Inflammatory macrophage (primary cell): ENCODE measurements at places on chromosomes 3 and 15.

DNA sequence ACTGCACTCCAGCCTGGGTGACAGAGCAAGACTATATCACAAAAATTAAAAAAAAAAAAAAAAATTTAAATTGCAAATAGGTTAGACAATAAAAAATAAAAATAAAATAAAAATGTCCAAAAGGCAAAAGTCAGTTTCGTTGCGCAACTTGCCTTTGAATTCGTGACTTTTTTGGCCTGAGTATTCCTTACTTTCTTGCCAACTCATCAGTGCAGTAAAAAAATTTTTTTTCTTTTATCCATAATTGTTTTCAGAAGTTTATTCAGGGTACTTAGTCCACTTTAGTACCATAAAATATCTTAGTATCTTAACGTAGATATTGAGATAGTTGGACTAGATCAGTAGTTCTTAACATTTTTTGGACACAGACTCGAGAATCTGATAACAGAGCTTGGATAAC, 22.4 kb upstream of the CILP start:
- DNase-seq = no peak

GRCh38 chr3:8712045-8712907, 21.3 kb upstream of the CAV3 start:
- DNase-seq = no peak

- no peak for DNase-seq
These were observed 51.0 kb downstream of the MME start for GRCh38 chr3:155131104-155131503.

DNA sequence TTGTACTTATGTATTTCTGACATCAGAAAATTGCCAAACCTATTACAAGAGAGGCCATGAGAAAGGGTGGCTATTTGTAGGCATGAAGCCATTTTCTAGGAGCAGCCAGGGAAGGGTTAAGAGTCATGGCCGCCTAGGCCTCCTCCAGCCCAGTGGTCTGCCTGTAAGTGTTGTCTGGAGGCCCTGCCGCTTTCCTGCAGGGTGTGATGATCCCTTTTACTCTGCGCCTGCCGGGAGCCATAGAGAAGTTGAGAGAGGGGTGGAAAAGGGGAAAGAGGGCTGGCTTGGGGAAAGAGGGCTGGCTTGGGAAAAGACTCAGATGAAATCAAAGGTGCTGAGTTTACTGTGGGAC, 29.1 kb upstream of the KCTD6 start:
- no peak for DNase-seq

- DNase-seq = no peak
These were observed 92.8 kb downstream of the ZBBX start for GRCh38 chr3:167287308-167287707.

- DNase-seq = no peak
These were observed 92.1 kb upstream of the ICE2 start for GRCh38 chr15:60571008-60571420.

DNA sequence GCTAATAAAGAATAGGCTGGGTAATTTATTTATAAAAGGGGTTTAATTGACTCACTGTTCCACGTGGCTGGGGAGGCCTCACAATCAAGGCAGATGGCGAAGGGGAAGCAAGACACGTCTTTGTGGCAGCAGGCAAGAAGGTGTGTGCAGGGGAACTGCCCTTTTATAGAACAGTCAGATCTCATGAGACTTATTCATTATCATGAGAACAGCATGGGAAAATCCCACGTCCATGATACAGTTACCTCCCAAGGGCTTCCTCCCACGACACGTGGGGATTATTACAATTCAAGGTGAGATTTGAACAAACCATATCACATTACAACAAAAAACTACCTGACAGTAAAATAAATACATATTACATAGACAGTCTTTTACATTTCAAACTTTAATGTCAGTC, 414.9 kb downstream of the NAALADL2 start:
- DNase-seq = no peak

GRCh38 chr15:66115568-66116206, 137.9 kb downstream of the MEGF11 start:
- no peak for DNase-seq

GRCh38 chr3:113275929-113276750, 64.8 kb downstream of the BOC start:
- DNase-seq = peak; percentile 88

- no peak for DNase-seq
These were observed 244.3 kb downstream of the ZIC1 start for GRCh38 chr3:147653367-147653923.

DNA sequence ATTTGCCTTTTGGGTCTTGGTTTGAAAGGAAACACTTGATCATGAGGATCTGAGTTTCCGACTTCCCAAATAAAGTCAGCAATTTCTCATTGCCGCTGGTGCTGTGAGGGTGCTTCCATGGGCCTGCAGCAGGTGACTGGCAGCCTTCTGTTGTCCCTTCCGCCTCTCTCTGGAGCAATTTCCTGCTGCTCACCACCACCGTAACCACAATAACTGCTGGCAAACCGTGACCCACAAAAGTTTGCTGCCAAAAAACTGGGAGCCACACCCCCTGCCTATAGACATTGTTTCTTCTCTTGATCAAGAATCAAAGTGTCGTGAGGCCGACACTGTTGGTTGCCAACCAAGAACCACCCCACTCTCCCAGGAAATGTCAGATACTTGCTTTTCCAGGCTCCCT, 164.0 kb downstream of the NR2F2 start:
- DNase-seq = peak; percentile 15

DNA sequence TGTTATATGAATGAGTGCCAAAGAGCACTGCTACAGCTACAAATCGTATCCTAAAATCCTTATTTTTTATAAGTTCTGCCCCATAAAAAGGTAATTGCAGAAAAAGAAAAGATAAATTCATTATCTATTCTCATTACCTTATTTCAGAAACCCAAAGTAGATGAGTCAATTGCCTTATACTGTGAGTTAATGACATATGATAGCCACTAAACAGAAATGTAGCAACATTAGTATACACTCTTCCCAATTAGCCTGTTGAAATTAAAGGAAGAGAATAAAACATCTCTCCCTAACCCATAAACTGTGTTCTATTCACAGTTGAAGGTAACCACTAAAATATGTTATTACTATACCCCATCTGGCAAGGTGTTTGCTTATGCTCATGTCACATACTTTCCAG, 11.0 kb downstream of the TBL1XR1 start:
- DNase-seq = no peak

DNA sequence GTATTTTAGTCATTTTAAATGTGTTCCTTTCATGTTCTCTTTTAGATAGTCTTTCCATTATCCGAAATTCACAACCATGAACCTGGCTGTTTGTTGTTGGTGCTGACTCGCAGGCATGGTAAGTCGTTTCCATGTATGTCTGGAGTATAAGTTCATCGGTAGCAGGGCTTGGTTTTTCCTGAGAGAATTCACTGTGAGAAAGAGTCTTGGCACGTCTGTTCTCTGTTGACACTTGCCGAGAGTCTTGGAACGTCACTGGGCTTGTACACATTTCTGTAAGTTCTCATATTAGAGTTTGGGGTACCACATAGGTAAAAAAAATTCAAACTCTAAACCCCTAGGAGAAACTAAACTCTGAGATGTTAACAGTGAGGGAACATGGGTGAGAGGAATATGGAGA, 29.4 kb upstream of the EIF4A2 start:
- DNase-seq = no peak

- no peak for DNase-seq
These were observed 186.5 kb upstream of the SLITRK3 start for GRCh38 chr3:165382672-165383071.

DNA sequence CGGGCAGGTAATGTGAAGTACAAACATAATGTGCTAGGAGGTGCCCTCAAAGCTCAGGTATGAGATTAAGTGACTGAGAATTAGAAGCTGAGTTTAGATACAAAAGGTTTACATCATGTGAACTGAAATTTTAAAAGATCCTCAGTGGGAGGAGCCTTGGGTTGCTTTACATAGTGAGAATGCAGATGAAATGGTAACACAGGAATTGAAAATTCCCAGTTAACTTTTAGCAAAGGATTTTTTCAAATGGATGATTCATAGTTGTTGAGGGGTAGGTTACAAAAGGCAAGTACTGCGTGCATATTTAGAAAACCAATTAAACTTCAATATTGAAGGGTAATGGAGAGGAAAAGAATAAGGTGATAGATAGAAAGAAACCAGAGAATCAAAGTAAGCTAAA, 157.3 kb downstream of the PLCH1 start:
- no peak for DNase-seq

DNA sequence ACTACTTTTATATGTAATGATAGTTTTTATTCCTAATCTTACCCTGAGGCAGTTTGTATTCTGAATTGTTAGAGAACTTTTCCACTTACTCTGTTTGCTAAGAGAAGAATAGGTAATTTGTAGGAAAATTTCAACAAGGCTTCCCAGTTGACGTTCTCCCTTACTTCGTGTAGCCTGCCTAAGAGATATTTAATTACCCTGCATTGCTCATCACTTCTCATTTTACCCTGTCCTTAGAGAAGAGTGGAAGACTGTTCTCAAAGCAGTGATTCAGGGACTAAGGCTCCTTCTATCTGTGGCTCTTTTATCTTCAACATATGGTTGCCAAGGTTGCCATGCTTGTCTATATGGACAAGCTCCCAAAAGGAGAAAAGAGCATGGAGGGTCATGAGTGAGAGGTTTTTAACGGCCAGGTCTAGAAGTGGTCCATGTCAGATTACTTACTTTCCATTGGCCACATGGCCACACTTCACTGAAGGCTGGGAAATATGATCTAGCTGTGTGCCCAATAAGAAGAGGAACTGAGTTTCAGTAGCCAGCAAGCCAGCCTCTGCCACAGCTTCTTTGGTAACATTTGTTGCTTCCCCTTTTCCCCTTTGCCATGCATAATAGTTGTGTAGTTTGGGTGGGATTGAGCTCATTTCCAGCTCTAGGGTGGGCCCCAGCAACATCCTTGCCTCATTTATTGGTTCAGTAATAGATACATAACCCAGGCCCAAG, 22.1 kb downstream of the PDE8A start:
- peak; percentile 84 for DNase-seq

DNA sequence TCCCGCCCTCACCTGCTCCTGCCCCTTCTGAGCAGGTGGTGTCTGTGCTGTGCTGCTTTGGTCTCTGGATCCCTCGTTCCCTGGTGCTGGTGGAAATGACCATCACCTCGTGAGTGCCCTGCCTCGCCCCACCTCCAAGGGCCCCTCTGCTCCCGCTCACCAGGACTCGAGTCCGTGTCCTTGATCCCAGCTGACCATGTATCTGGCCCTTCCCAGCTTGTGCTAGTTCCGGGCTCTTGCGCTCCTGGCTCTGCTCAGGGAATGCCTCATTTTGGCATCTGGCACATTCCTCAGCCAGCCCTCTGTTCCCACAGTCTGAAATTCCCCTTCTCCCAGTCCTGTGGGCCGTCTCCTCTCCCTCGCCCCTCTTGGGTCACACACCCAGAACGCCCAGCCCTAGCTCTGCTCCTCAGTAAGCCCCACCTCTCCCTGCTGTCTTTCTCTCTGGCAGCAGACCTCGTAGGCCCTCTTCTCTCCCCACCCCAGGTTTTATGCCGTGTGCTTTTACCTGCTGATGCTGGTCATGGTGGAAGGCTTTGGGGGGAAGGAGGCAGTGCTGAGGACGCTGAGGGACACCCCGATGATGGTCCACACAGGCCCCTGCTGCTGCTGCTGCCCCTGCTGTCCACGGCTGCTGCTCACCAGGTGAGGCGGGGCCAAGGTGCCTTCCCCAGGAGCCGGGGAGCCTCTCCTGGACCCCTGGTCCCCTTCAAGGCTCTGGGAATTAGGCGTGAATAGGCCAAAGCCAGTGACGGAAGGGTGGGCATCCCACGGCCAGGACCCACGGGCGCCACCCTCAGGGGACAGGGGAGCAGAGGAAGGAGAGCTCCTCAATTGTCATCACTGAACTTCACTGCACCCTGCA, 11.5 kb downstream of the SLC51A start:
- no peak for DNase-seq

- DNase-seq = no peak
These were observed 473.3 kb downstream of the CADM2 start for GRCh38 chr3:85432081-85432480.

DNA sequence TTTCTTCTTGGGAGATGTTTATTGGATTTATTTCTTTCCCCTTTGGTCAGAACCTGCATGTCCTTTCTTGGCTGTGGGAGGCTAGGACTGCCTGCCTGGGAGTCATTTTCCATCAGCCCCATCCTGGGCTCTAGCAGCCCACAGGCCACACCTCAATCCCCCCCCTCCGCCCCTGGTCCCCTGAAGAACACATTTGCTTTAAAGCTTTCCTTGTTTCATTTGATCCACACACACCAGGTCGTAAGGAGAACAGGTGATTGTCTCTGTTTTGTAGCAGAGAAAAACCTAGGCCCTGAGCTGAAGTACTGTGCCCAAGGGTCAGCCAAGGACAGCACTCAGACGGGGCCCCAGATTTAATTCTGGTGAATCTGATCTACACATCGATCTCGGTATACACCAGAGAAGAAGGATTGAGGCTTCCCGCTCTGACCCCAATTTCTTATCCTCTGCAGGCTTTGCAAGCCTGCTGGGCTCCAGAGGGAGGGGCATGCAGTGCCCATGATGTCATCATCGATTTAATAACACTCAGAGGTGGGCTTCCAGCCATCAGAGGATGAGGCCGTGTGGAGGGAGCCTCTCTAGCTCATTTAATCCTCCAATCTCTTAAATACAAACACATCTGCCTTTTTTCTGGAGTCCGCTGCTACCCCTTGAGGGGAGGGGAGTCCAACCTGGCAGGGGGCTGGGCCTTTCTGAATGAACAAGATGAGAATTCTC, 1.7 kb upstream of the CLN6 start:
- no peak for DNase-seq

- no peak for DNase-seq
These were observed 37.1 kb upstream of the ATP1B3 start for GRCh38 chr3:141839389-141839788.

DNA sequence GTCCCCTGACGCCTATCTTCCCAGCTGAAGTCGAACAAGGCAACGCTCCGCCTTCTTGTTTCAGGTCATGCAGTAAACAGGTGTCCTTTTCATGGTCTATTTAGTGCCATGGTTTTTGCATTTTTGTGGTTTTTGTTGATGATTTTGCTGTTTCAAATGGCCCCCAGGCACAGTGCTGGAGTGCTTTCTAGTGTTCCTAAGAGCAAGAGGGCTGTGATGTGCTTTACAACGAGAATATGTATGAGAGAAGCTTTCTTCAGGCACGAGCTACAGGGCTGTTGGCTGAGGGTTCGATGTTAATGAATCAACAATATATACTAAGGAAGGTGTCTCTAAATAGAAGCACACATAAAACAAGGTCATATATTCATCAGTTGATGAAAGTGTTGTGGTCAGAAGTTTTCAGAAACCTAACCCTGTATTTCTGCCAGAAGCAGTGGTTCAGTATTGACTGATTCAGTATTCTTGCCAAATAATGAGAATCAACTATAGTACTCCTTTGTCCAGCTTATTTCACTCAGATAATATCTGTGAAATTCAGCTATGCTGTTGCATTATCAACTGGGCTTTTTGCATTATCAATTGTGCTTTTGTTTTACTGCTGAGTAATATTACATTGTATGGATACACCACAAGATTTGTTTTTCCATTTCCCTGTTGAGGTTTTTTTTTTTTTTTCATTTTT, 18.5 kb downstream of the LIMD1 start:
- DNase-seq = no peak

DNA sequence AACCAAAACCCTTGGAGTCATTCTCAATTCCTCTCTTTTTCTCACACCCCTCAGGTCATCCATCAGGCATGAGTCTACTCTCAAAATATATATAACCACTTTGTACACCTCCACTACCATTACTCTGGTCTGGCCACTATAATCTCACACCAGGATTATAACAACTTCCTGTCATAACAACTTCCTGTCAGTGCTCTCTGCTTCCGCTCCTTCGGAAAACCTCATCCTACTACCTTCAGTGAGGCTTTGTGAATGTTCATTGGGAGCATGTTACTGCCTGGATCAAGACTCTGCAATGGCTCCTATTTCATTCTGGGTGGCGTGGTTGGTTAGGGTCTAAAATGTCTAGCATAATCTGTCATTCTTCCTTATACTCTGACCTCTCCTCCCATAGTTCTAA, 447.4 kb downstream of the MAGI1 start:
- no peak for DNase-seq
